ENCODE measurements at places on chromosomes 1 and 21.

- no peak for DNase-seq
These were observed 301.3 kb downstream of the NPHP4 start for GRCh38 chr1:5690898-5691297.

- DNase-seq = no peak
These were observed 934 bp downstream of the ASPM start for GRCh38 chr1:197145446-197146024.

GRCh38 chr1:58089898-58090534, 456.5 kb downstream of the OMA1 start:
- no peak for DNase-seq

GRCh38 chr21:33025106-33025488, 638 bp upstream of the OLIG2 start:
- DNase-seq = no peak

DNA sequence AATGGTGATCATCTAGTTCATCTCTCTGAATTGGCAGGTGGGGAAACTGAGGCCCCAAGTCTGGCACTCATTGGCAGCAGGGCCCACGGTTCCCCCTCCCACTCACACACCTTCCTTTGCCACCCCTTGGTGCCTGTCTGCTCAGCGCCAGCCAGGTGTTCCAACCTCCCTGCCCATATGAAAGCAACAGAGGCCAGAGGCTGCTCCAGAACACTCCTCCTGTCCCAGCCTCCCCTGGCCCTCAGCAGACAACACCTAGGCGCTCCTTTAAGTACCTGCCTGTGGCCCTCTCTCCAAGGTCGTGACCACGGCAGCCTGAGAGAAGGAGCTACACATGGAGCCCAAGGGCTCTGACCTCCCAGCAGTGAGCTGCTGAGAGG, 362.3 kb upstream of the VAMP3 start:
- no peak for DNase-seq

DNA sequence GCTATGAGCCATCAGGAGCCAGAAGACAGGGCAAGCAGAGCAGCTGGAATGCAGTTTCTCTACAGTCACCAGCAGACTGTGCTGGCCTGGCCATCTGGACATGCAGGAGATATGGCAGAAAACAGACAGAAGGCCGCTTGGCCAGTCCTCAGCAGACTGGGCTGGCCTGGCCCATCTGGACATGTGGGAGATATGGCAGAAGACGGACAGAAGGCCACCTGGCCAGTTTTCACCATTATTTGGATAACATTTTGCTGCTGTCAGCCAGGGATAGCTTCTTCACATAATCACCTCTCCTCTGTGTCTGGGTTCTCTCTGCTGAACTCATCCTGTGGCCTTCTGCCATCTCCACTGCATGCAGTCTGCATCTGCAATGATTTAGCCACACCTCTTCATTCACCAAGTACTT, 25.0 kb upstream of the CACYBP start:
- DNase-seq = no peak

DNA sequence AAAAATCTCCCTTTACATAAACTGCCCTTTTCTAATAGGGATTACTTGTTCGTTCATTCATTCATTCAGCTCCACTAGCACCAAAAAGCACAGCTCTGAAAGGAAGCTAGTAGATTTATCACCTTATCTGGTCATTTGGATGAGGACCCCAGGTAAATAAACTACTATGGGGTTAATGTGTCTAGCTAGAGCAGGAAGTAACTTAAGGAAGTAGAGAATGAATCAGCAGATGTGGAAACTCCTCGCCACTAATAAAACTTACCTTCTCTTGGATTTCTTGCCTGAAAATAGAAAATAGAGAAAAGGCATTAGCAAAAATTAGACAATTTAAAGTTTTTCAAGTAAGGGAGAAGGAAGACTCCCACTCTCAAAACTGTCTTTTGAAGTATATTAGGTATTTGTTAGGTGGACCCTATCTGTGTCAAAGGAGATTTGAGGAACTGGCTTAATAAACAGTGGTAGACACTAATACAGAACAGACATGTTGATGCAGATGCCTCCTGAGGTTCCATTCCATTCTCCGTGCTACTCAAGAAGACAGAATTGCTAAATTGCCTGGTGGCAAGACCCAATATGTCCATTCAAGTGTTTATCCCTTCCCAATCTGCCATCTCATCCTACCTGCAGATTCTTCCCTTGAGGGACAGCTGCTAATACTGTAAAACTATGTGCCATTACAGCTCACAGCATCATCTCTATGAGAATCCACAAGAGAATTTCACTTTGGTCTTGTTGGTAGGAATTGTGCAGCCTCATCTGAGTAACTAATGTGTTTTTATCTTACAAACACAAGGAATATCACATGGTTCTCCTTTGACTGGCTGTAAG, 14.9 kb downstream of the SELL start:
- no peak for DNase-seq

- DNase-seq = no peak
These were observed 44.0 kb downstream of the ATP6V1G3 start for GRCh38 chr1:198496216-198497143.

GRCh38 chr1:117061986-117062415, 1.9 kb downstream of the TTF2 start:
- DNase-seq = no peak

- DNase-seq = no peak
These were observed 500.3 kb upstream of the C1orf87 start for GRCh38 chr1:60573726-60574409.

DNA sequence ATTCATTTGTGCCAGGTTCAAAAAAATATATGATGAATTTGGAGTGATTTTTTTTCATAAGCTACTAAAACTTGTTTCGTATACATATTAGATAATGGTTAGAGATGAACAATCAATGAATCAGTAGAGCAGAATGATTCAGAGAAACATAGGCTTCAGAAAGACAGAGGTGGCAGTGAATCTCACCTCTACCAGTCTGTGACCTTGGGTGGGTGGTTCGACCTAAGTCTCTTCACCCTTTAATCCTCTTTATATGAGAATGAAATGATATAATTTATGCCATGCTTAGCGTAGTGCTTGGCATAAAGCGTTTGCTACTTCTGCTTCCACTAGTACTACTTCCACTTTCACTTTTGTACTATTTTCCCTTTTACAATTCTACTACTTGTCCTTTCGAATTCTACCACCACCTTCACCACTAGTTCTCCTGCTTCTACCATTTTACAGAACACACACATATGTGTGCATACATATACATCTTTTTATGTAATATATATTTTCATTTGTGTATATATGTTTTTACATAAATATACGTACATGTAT, 45.1 kb downstream of the FYB2 start:
- DNase-seq = no peak

GRCh38 chr1:203173566-203173965, 2.1 kb downstream of the MYBPH start:
- DNase-seq = no peak

GRCh38 chr1:76786222-76786621, 81.1 kb upstream of the ST6GALNAC5 start:
- DNase-seq = no peak

DNA sequence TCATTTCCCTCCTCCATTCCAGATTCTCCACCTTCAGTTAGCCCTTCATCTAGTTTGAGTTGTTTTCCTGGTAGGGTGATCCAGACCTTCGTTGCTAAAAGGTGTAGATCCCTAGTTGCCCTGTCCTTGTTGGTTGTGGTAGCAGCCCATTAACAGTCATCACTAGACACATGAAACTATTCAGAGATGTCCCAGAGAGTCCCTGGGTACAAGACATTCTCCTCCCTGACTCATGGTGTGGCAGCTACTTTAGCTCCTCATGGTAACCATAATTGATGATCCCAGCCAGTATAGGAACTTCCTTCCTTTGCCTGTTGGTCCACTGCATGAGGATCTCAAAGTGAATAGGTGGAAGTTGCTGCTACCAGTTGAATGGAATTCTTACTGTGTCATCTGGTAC, 6.0 kb upstream of the SH2D2A start:
- no peak for DNase-seq

GRCh38 chr1:80218112-80218511, 1211.6 kb upstream of the ADGRL4 start:
- no peak for DNase-seq

DNA sequence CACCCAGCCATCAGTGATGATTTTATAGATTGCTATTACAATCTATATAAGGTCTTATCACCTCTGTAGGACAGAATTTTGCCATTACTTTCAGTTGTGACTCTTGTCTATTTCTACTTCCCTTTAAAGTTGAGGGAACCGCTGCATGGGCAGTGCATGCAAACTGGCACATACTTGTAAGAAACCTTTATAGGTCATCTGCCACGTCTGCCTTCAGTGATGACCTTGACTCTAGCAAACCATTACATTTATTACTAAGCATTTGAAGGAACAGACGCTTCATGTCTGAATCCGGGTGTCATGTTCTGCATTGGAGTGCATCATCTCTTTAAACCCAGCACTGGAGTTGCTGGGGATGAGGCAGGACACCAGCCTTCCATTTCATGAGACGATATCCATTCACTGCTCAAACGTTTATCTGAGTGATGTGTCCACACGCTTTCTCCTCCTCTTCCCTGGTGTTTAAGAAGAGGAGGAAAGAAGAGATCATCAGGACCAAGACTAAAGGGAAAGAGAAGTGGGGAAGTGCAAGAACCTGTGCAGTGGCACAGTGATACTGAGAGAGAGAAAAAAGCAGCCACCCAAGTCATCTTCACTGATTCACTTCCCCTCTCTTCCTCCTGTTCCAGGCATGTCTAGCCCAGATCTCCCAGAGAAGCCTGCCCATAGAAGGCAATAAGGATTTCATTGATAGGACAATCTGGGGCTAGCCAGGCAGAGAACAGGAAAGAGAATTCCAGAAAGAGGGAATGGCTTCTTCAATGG, 14.1 kb downstream of the CCSAP start:
- DNase-seq = no peak

DNA sequence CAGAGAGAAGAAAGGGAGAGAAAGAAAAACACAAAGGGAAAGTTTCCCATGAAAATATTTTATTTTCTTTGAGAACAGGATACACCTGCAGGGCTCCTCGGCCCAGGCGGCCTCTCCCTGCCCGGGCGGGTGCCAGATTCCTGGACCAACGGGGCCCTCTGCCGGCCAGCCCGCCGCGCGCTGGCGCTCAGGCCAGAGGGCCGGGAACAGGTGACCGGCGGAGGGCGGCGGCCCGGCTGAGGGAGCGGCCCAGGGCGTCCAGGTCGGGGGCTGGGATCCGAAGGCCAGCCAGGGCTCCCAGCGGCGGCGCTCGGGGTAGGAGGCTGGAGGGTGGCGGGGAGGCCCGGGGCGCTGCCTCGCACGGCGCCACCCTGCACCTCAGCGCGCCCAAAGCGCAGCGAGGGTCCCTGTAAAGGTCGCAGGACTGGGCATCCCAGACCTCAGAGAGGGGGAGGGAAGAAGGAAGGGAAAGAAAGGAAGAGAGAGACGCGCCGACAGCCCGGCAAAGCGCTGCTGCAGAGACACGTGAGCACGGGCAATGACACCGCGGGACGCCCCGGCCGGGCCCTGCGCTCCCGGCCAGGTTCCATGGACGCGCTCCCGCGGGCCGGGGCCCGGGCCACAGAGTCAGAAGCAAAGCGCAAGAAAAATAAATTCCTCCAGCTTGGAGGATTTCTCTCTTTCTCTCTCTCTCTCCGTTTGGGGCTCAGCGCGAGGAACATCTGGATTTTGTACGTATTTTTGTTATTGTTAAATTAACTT, 927 bp downstream of the WNT9A start:
- peak; percentile 46 for DNase-seq

DNA sequence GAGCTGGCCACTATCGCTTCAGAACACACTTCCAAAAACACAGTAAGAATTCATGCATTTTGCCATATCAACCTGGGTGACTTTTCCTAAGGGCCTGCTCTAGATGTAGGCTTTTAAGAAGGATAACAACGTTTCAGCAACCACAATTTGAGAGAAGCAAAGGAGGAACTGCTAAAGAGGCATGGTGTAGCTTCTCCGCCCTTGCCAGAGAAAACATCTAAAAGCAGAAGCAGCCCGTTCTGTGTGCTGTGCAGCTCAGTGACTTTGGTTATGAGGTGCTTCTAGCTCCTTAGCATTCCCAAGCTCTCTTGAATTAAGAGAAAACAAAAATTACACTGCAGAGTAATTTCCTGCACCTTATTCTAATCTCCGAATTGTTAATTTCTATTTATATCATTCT, 2.7 kb downstream of the PER3 start:
- DNase-seq = no peak

- DNase-seq = no peak
These were observed 34.9 kb upstream of the ZNF362 start for GRCh38 chr1:33221385-33221758.

DNA sequence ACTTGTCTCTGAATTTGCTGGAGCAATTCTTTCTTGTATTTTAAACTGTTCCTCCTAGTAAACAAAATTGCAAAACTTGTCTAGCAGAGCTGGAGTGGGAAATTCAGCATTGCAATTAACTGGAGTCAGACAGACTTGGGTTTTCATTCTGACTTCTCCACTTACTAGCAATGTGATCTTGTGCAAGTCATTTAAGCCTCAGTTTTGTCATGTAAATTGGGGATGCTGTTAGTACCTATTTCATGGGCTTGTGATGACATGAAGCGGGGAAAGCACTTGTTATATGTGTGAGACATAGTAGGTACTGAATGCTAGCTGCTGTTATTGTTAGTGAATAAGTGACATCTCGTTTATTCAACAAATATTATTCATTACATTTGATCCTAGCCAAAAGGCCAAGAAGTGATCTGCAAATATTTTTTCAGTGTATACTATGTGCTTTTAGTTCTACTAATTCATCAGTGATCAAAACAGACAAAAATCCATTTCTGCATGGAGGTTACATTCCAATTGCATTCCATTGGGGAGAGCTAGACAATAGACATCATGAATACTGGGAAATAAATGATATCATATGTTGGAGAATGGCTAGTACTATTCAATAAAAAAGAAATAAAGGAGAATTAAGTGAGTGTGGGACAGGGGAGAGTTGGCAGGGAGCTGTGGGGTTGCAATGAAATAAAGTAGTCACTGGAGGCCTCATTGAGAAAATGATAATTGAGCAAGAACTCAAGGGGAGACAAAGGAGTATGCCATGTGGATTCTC, 47.1 kb downstream of the CACHD1 start:
- no peak for DNase-seq

DNA sequence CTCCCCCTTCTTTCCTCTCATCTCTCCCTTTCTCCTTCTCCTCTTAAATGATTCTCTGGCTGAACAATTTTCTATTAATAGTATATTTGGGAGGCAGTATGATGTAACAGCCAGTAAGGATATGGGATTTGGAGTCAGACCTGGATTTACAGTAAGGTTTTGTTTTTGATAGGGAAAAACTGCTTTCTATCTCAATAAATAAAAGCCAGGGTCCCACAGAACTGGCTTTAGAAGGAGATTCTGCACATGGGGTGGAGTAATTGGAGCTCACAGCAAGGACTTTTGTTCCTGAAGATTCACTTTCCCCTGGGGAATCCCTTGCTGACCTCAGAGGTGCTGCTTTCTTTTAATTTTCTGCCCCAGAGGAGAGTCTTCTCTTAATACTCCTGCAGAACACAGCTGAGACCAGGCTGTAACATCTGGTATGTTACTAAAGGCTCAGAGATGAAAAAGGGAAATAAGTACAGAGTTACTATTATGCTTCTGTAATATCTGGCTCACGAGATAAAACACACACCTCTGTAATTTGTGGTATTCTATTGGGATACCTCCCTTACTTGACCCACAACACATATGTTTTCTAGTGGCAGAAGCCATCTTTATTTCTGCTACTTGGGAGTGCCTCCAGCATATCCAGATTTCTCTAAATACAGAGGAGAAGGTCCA, 13.4 kb downstream of the EPB41 start:
- no peak for DNase-seq
